ENCODE measurements at places on chromosomes 6 and 20.

DNA sequence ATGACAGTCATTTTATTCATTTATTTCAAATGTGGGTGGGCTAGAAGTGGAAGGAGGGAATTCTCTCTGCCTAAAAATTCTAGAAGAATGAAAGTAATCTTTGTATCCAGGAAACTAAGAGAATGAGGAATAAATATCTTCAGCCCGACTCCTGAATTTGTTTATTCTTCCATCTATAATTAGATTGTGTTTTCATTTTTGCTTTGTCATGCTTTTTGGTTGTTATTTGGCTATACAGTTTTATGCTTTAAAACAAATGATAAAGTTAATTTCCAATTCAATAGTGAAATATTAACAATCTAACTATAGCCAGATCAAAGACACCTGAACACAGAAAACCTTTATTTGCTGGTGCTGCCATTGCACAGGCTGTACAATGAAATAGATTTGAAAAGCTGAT, 521.3 kb downstream of the KIF16B start:
- DNase-seq: no peak

DNA sequence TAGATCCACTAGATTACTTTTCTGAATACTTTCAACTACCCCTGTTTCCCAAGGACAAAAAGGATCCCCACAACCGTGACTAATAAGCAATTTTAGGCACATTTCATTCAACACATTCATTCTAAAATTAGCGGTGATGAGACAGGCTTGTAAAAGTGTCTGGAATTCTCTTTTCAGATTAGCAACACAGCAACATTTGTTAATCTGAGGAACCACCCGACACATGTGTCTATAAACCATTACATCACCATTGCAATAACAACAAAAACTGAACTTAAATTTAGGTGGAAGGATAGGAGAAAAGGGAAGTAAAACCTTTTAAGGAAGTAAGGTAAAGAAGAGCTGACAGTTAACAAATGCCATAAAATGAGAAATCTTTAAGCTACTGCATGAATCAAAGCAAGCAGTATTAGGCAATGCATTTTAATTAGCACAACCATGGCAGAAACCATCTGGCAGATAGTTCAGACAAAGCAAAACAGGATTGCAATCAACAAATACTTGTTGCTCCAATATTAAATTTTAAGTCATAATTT, 49.1 kb downstream of the MAP3K7 start:
- no peak for DNase-seq

DNA sequence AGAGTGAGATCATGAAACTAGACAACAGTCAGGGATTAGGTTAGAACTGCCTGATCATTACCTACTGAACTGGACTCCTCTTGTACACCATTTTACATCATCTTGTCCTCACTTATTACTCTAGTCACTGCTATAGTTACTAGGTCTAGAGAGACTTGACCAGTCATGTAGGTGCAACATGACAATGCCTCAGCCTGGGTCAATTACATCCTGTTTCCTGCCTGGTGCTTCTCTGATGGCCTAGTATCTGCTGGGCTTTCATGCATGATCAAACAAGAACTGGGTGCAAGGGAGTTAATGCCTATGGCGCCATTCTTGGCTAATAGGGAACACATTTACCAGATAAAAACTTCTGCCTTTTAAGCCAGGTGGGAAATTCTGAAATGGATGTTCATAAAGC, 39.2 kb upstream of the MMS22L start:
- DNase-seq: no peak

GRCh38 chr6:169574420-169574819, 127.4 kb downstream of the WDR27 start:
- no peak for DNase-seq

- no peak for DNase-seq
Observed at GRCh38 chr6:52221302-52221701, 23.0 kb downstream of the IL17F start.

GRCh38 chr6:84344005-84344404, 116.6 kb upstream of the CEP162 start:
- DNase-seq: no peak

GRCh38 chr6:3610206-3610605, 141.3 kb downstream of the PXDC1 start:
- no peak for DNase-seq

DNA sequence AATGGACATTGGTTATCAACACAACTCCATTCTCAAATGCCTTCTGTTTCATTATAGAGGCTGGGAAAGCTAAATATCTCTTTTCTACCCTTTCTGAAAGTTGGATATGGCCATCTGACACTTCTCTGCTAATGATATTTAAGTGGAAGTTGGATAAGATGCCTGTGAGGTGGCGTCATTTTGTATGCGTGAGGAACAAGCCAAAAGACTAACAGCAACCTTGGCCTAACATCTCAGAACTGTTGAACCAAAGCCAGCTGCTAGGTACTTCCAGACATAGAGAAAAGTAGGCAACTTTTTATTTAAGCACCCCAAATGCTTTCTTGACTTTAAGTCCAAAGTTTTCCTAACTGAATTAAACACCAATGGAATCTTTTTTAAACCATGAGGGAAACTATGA, 708.4 kb downstream of the CD109 start:
- DNase-seq: no peak

- no peak for DNase-seq
Observed at GRCh38 chr6:107603006-107603370, 113.1 kb downstream of the SOBP start.

- no peak for DNase-seq
Observed at GRCh38 chr6:32886681-32887383, 32.8 kb downstream of the PSMB9 start.

DNA sequence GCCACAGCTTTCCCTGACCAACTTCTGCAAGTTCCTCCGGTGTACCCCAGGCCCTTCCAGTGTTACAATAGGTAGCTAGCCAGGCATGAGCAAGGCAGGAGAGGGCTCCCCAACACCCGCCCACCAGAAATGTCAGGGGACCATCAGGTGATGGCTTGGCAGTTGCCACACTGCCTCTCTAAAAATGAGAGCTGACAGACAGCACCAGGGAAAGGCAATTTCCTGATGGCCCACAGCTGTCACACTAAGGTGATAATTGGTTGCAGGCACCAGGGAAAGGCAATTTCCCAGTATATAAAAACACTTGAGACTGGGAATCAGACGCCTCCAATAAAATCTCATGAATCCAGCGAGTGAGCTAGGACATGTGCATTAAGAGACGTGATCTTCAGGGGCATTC, 49.9 kb downstream of the PXDC1 start:
- DNase-seq: no peak

DNA sequence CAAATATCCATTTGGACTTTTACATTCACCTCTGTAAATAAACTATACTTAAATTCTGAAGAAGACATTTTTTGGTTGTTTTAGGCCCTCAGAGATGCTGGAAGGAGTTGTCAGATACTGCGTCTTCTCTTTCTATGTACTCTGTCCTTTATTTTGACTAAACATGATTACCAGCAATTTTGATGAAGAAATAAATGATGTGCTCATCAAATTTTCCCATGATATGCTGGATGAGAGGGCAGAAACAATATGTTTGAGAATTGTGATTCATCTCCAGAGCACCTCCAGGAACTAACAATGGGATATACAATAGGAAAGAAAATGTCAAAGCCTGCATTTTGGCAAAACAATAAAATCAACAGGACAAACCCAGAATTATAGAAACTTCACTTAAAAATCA, 481.6 kb upstream of the HS3ST5 start:
- no peak for DNase-seq

DNA sequence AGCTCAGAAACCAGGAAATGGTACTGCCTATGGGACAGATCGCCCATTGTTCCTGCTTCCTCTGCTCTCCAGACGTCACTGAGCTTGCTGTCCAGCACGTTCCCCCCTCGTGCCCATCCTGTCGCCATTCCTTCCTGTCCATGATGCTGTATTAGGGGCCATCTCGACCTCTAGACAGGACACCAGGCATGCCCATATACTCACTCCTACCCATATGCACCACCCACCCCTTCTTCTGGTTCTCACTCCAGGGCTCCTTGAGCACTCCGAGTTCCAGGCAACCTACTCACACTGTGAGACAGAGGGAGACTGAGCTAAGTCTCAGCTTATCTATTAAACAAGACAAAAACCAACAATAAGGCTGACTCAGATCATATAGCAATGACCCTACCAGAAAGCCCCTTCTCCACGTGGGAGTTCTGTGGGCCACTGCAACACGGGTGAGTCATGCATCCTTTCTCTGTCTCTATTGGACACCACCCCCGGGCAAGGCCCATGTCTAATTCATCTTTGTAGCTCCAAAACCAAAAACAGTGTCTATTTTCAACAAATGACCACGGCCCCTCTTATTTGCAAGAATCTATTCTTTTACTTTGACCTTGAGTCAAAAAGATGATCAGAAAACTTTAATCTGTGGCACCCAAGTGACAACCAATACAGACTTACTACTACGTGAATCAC, 65.7 kb downstream of the PSMG4 start:
- DNase-seq: no peak

- no peak for DNase-seq
Observed at GRCh38 chr20:36010076-36010475, 41.7 kb downstream of the CNBD2 start.

DNA sequence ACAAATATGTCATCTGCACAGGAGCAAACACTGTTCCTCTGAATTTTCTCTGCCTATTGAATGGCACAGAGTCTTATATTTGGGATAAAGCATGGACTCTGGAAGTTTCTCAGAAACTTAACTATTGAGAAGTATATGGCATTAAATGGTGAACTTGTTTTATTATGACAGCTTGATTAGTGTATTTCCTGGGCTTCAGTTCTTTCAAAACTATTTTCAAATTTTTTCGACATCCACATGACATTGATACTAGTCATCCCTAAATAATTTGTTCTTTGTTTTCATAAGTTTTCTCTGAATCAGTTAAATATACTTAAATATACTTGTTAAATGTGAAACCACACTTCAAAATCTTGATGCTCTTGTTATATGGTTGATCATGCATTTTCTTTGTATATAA, 144.0 kb upstream of the TSHZ2 start:
- no peak for DNase-seq

- DNase-seq: no peak
Observed at GRCh38 chr6:15810618-15811017, 147.8 kb upstream of the DTNBP1 start.

DNA sequence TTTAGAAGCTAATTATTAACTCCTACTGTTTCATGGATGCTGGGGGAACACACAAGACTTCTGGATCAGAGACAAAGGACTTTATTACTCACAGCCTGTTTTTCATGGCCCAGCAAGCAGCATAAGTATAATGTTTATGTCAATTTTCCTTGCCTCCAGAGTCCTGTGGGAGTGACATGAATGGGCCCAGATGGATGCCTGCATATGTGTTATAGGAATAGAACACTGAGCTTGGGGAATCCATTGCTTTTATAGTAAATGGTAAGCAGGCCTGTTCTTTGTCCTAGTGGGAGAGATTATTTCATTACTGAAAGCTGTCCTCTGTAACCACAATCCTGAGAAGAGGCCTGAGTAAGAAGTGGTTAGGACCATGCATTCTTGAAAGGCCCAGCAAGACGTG, 25.6 kb downstream of the BLTP3A start:
- DNase-seq: no peak

All from occipital lobe (tissue), 3 donors.